ENCODE measurements at places on chromosomes 7 and 10.

- DNase-seq: no peak
Observed at GRCh38 chr7:112580717-112581435, 100.1 kb downstream of the LSMEM1 start.

DNA sequence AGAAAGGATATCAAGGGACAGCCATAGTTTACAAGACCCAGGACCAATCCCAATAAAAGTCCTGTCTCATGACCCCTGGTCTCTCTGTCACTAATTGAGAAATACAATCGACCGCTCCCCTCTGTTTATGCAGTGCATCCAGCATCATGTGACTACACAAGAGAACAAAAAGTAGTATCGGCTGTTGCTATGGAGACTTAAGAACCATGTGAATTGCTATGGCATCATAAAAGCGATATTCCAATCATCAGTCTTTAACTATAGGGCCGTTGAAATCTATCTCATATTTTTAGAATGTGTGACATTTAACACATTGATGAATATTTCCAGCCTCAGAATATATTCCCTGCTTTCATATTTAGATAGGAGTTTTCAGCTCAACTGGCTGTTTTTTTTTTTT lies 139.3 kb downstream of the FRMD4A start:
- DNase-seq: no peak

GRCh38 chr7:40572810-40573465 lies 438.1 kb downstream of the SUGCT start:
- no peak for DNase-seq

GRCh38 chr7:37988721-37989650 lies 68.5 kb downstream of the EPDR1 start:
- DNase-seq: no peak

GRCh38 chr7:48964074-48964473 lies 39.7 kb downstream of the CDC14C start:
- DNase-seq: no peak

DNA sequence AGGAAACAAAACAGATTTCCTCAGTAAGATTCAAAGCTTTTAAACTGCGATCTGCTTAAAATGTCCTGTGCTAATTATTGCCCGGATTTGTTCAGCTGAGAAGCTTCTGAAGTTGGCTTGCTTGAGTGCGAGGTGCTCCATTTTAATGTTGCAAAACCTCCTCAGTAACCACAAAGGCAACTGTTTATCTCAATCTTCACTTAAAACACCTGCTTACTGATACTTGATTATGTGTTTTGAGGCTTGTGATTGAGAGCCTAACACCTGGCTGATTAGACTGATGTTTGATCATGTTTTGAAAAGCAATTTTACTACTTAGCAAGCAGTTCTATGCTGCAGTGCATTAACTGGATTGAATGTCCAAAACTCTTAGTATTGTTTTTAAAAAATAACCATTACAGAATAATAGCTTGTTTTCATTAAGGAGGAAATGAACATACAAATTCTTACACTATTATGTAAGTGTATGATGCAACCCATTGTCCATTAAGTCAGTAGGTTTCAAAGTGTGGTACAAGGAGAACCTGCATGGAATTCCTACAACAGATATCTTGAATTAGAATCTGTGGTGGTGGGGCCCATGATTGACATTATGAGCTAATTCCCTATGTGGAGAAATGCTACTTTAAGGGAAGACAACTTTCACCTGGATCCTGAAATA lies 96.9 kb upstream of the FAM180A start:
- no peak for DNase-seq

DNA sequence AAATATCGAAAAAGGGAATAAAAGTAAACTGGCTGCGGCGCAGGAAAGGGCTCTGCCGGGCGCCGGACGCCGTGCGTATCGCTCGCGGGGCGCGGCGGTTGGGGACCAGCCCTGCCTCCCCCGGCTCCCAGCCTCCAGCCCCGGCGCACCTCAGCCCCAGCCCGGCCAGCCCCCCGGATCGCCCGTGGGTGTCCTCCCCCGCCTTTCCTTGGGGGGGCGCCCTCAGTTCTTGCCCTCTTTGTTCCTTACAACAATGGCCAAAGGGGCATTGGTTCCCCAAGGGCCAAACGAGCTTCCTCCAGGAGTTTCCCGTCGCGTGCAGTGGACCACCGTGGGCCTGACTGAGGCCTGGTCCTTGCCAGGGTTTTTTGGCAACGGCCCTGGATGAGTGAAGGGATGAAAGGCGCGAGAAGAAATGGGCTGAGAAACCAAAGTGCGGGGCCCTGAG lies 1.2 kb downstream of the MACROH2A2 start:
- no peak for DNase-seq

DNA sequence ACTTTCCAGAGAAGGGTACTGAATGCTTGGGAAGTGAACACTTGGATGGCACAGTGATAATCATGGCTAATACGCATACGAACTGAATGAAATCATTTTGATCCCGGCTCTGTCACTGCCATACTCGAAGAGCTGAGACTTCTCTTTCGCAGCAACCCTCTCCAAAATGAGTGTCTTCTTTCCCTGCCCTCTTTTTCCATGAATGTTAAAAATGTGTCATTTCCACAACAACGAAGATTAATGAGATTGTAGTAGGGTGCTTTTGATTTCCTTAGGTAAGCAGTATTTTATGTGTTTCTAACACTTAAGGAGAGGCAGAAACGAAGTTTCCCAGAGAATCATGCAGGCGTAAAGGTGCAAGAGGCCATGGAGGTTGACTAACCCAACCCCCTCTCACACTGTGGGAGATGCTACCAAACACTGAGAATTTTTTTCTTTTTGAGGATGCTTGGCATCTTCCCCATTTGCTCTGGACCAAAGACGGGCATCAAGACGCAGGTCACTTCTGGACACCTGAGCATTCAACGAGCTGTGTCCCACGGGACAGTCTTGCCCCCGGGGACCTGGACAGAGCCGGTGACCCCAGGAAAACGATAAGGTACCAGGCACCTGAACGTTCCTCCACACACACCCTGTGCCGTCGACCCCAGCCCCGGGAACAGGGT lies 823 bp downstream of the COPG2 start:
- DNase-seq: no peak

- no peak for DNase-seq
Observed at GRCh38 chr10:44860811-44861736, 50.1 kb upstream of the TMEM72 start.

DNA sequence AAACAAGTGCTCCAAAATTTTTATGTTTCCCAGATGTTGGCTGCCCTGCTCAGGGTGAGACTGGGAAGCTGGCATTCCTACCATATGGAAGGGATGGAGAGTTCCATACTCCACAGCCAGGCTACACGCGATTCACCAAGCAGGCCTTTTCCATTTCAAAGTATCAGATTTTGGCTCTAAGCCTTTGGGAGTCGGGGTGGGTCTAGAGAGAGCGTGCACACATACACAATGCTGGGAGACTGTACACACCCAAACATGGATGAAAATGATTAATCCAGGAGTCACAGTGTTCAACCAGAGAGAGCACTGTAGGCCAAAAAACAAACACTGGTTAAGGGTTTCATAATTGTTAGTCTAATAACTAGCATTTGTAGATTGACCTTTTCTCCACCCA lies 295.0 kb downstream of the BICC1 start:
- no peak for DNase-seq

GRCh38 chr7:135509589-135509838 lies 388 bp downstream of the CNOT4 start:
- no peak for DNase-seq

- no peak for DNase-seq
Observed at GRCh38 chr10:15472008-15472407, 100.9 kb upstream of the FAM171A1 start.

GRCh38 chr7:42385912-42386311 lies 148.9 kb upstream of the GLI3 start:
- DNase-seq: no peak

GRCh38 chr10:124060148-124060720 lies 33.2 kb downstream of the CHST15 start:
- no peak for DNase-seq

DNA sequence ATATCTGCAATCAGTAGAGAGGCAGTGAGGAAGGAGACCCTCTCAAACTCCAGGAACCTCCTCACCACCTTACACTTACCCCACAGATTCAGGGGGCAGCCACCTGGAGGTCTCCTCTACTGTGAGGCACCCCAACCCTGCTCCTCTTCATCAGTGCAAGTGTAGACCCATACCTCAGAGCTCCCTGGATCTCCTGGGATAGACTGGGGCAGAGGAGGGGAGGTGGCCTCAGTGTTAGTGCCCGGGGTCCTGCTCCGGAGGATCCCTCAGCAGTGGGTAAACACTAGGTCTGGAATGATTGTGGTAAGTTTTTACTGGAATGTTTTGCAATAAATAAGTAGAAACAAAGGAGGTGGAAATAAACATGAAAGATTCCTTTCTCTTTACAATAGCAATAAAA lies 31.1 kb downstream of the ANTXRL start:
- no peak for DNase-seq

GRCh38 chr10:129888784-129889616 lies 75.1 kb downstream of the EBF3 start:
- peak; percentile 14 for DNase-seq

GRCh38 chr10:110305767-110306451 lies 1.2 kb upstream of the SMNDC1 start:
- peak; percentile 23 for DNase-seq

- DNase-seq: peak; percentile 54
Observed at GRCh38 chr7:518630-519483, 789 bp downstream of the PDGFA start.

DNA sequence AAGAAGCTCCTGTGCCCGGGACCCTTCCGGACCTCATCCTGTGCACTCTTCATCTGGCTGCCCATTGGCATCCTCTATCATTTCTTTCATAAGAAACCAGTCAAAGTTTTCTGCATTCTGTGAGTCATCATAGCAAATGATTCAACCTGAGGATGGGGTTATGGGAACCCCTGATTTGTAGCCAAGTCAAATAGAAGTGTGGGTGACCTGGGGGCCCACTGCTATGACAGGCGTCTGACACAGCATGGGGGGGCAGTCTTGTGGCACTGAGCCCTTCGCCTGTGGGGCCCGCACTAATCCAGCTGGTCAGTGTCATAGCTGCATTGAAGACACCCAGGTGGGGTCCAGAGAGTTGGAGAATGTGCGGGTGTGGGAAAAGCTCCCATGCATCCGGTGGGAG lies 230.4 kb downstream of the USP6NL start:
- no peak for DNase-seq

GRCh38 chr7:1189986-1190772 lies 30.2 kb upstream of the ZFAND2A start:
- DNase-seq: no peak

GRCh38 chr7:24975172-24975571 lies 4.8 kb downstream of the OSBPL3 start:
- no peak for DNase-seq

- no peak for DNase-seq
Observed at GRCh38 chr7:40490603-40490924, 355.8 kb downstream of the SUGCT start.

DNA sequence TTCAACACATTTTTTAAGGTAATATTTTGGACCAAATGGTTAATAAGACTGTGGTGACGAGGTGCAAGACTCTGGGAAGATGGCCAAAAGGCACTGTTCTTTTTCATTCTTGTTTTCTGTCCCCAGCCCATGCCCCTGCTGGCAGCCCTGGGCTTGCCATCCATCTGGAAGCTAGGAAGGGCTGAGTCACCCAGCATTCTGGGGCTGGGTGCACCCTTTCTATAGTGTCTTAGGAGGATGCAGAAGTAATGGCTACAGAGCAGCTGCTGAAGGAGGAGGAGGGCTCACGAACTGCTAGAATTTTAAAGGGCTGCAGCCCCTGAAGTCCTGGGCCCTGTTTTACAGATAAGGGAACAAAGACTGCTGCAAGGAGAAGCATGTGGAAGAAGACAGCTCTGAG lies 42.8 kb upstream of the ZNF32 start:
- DNase-seq: no peak

DNA sequence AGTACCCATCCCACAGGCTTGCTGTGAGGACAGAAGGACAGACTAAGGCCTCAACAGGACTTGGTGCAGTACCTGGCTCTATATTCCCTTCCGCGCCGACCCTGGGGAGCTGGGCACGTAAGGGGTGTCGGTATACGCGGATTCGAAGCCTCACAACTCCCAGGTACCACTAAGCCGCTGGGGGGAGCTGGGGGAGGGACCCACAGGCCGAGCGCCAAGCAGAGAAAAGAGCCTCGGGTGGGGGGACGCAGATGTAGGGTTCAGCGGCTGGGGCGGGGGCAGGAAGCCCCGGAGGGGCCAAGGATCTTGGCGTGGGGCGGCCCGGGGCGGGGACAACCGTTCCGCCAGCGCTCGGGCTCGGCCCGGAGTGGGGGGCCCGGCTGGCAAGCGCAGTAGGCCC lies 126.4 kb upstream of the ZNF746 start:
- no peak for DNase-seq

DNA sequence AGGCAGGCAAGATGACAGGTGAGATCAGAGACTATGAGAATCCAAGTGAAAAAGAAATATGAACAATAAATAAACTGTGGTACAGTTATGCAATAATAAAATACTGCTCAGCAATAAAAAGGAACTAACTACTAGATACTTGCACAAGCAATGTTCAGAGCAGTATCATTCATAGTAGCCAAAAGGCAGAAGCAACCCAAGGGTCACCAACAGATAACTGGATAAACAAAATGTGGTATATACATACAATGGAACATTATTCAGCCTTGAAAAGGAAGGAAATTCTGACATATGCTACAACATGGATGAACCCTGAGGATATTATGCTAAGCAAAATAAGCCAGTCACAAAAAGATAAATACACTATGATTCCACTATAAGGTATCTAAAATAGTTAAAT lies 76.9 kb upstream of the KCNIP2 start:
- DNase-seq: no peak

- no peak for DNase-seq
Observed at GRCh38 chr7:127057918-127058317, 194.8 kb downstream of the GRM8 start.

- DNase-seq: no peak
Observed at GRCh38 chr7:14024406-14024805, 34.9 kb upstream of the ETV1 start.

DNA sequence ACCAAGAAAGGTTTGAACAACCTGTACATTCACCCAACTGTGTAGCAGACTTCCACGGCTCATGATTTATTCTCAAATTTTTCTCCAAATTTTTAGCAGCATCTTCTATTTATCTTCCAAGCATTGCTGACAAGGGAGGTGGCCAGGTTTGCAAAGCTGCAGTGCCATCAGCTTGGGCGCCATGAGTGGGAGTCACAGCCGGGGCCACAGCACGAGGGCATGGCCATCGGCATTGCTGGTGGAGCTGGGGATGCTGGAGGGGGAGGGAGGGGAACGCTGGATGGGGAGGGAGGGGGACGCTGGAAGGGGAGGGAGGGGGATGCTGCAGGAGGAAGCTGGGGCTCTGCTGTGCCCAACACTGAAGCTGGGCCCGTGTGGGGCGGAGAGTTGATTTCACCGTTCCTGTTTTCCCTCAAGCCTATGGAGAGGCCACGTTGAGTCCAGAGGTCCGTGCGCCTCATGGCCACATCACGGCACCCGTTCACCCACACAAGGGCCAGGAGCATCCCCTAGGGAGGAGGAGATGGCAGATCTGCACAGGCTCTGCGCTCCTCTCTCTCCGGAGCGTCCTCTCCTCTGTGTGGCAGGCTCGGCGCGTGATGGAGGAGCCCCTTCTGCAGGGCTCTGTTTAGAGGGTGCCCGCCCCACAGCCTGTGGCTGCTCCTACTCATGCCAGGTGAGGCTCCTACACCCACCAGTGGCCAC lies 520.2 kb downstream of the DNAJB6 start:
- DNase-seq: no peak
